ENCODE measurements at places on chromosomes 5 and 9.
A peak's percentile ranks its signal among the peaks of the same experiment; 100 is the strongest.

DNA sequence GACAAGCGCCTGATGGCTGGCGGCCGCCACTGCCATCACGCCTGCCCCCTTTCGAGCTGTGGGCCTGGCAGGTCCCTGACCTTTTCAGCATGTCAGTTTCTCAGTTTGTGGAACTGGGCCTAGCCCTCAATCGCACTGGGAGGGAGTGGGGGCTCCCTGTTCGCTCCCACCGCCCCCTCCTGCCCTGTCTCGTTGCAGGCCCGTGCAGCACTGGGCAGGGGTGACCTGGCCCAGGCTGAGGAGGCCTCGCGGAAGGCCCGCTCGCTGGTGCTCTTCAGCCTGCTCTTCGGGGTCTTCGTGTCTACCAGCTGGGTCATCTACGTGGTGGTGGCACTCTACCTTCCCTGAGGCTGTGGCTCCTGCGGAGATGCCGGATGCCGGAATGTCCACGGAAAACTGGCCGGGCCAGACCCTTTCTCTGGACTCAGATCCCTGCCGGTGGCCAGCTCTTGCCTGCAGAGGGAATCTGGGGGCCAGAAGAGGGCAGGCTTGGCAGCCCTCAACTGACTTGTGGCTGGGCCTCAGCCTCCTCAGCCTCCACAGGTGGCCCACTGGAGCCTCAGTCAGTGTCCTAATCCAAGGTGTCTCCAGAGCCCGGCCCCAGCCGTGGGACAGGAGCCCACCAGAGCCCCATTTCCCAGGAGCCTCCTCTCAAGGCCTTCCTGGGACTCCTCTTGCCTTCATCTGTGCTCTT is 12.7 kb downstream of the PRRT1B start:
- DNase-seq = no peak

- peak; percentile 90 for DNase-seq
Observed at GRCh38 chr5:132556763-132557477, at the start of gene RAD50. Gene RAD50, plus strand, starts transcription at chr5:132556977. Its CDS starts 348 bp downstream, at chr5:132557325.

DNA sequence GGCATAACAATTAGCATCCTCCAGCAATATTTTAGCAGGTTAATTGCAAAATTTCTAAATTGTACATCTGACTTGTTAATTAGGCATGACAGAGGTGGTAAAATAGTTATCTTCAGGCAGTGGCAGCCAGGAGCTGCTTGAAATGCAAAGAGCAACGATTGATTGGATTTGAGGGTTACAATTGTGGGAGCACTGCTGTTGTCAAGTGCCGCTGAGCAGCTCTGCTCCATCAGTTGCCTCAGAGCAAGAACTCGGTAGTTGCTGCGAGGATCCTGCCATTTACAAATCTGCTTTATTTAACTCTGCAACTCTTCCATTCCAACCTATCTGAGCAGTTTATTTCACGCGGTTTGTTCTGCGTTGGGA is 12.6 kb downstream of the PBX3 start:
- DNase-seq = no peak

- DNase-seq = no peak
Observed at GRCh38 chr5:6048746-6049145, 329.6 kb downstream of the MED10 start.

DNA sequence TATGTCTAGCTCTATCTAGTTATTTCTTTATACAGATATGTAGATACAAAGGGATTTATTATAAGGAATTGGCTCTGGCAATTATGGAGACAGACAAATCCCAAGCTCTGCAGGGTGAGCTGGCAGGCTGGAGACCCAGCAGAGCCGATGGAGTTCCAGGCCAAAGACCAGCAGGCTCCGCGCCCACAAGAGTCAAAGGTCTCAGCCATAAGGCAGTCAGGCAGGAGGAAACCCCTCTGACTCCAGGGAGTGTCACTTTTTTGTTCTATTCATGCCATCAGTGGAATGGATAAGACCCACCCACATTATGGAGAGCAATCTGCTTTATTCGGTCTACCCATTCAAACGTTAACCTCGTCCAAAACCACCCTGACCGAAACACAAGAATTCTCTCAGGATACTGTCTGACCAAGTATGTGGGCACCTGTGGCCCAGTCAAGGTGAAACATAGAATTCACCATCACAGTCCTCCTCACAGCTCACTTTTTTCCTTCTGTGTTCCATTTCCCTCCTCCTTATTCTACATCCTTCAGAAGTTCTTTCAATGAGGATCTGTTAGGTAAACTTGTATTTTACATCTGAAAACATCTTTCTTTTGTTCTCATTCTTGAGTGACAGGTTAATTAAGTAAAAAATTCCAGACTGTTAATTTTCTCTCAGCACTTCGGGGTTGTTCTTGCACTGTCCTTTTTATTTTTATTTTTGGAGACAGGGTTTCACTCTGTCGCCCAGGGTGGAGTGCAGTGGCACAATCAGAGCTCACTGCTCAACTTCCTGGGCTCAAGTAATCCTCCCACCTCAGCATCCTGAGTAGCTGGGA is 21.2 kb downstream of the RNF130 start:
- no peak for DNase-seq

GRCh38 chr5:42832060-42832459 is 20.4 kb upstream of the SELENOP start:
- DNase-seq = no peak

- no peak for DNase-seq
Observed at GRCh38 chr9:4812858-4813257, 20.1 kb downstream of the RCL1 start.

DNA sequence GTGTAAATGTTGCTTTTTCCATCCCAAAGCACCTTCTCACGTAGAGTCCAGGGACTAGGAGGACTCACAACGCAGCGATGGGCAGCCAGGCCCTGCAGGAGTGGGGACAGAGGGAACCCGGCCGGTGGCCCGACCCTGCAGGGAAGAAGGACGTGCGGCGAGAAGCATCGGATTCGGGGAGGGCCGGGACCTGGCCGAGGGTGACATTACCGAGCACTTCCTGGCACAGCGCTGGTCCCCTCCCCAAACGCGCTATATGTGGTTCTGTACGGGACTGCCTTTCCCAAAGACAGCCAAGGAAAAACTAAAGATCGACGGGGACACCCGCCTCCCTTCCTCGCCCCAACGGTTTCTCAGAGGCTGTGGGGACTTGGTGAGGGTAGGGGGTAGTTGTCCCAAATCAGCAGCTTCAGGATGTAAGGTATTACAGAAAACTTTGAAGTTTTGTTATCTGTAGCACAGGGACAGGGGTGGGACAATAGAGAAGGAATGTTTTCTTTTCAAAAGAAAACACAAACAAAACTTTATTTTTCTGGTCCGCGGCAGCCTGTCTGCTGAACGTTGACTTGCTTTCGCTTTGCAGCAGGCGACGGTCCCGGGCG is 887 bp upstream of the MAP3K1 start:
- DNase-seq = no peak
